NCI-H2081 (cell line): ENCODE measurements at places on chromosomes 1 and 21.

DNA sequence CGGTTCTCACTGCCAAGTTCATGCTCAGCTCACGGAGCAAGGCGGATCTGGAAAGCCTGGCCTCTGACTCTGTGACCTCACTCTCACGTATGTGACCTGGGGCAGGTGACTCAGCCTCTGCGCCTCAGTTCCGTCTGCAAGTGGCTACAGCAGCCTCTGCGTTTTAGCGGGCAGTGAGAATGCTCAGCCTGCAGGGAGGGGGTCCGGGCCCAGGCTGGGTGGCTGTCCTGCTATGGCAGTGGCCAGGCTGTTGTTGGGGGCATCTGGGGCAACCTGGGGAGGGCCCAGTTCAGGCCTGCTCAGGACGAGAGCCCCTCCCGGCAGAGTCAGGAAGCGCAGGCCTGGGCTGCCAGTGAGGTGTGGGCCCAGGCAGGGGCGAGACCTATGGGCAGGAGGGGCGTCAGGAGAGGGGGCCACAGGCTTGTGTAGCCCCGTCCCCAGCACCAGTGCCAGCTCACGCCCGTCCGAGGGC is 27.9 kb downstream of the ARHGEF16 start:
- no peak for DNase-seq

DNA sequence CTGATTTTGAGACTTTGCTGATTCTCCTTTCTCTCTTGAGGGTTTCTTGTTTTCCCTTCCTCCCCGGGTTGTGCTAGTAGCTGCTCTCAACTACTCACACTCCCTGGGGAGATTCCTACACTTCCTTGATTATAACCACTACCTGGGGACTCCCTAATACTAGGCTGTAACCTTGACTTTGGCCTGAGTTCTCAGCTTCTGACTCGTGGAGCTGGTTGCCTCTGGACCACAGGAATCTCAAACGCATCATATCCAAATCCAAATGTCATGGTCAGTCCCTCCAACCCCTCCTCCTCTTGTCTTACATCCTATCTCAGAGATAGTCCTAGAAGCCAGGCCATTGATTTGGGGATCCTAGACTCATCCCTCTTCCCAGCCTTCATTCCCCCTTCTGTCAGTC is 12.0 kb downstream of the MOV10 start:
- no peak for DNase-seq

GRCh38 chr21:39012326-39013230 is 170.7 kb downstream of the PSMG1 start:
- no peak for DNase-seq

DNA sequence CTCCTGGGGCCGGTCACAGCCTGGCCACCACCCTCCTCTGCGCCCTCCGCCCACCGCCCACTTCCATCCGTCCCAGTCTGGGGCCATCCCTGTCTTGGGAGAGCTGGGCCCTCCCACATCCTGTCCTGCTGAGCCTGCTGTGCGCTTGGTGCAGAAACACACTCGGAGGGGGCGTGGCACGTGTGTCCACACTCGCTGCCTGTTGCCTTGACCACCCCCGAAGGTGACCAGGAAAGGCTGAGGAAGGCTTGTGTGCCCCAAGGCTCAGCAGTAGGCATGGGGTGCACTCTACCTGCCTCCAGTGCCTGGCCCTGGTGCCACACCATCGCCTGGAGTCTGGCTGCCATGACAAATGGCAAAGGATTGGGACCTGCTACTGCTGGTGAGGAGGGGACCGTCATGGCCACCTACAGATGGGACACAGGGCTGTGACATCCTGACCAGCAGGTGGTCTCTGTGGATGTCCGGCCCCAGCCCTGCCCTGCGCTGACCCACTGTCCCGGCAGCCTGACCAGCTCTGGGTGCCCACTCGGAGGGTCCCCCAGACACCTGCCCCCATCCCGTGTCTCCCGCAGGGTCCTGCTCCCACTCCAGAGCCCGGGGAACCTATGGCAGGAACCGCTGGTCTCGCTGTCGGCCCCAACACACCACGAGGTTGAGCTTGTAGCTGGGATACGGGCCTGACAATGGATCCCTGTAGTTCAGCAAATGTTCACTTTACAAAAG is 23.2 kb upstream of the PTTG1IP start:
- DNase-seq: no peak
